Stimulated activated CD8-positive, alpha-beta memory T cell treated with anti-CD3 and anti-CD28 coated beads, Interleukin-15, amount 100 ng/mL, for 48 hours (primary cell): ENCODE measurements at places on chromosomes 3 and 15.

DNA sequence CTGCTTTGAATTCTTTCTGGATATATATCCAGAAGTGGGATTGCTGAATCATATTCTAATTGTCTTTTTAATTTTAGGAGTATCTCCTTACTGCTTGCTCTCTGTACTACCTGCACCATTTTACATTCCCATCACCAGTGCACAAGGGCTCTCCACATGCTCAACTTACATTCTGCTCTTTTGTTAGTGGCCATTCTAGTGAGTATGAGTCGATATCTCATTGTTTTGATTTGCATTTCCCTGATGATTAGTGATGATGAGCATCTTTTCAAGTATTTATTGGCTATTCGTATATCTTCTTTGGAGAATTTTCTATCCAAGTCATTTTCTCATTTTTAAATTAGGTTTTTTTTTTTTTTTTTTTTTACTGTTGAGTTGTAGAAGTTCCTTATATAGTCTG lies 29.5 kb downstream of the PFN2 start:
- no peak for DNase-seq

DNA sequence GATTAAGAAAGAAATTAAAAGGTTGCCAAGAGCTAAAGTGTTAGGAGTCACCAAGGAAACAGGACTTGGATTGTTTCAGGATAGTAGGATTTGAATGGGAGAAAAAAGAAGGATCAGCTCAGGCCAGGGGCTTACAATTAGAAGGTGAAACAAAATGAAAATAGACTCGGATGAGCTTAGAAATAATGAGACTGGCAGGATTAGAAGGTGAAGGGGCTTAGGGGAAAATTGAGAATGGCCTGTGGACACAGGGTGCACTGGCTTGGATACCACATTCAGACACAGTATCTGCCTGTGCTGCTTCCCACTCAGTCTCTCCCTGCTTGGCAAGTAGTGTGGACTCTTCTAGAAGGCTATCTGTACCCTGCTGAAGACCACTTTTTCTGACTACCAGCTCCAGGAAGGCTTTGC lies 206.1 kb upstream of the ATP10A start:
- DNase-seq, result no peak

DNA sequence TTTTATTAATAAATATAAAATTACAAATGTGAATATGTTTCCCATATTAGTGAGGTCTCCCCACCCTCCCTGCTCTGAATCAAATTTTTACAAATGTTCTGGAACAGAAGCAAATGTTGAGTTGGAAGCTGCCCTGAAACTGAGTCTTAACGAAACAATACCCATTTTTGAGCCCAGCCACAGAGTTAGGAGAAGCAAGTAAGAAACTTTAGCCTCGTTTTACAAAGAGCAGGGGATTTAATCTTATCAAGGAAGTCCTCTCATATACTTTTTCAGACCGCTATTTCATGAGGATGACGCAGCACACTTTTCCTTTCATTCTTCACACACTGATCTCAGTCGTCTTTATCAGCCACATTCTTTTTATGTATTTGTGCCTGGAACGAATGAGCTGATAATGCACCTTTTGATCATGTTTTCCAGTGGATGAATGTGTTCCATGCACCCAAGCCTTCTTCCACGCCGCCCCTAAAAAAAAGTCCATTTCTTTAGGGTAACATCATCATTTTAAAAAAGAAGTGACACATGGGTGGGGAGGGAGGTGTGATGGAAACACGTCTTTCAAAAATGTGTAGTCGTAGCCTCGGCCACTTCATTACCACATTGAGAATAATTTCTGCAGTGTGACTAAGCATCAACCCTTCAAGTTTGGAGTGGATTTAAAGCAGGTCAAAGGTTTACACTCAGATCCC lies 48.1 kb downstream of the SETMAR start:
- DNase-seq, result peak; percentile 28

- DNase-seq, result no peak
Measured at GRCh38 chr3:64919934-64920333, 232.1 kb upstream of the ADAMTS9 start.

DNA sequence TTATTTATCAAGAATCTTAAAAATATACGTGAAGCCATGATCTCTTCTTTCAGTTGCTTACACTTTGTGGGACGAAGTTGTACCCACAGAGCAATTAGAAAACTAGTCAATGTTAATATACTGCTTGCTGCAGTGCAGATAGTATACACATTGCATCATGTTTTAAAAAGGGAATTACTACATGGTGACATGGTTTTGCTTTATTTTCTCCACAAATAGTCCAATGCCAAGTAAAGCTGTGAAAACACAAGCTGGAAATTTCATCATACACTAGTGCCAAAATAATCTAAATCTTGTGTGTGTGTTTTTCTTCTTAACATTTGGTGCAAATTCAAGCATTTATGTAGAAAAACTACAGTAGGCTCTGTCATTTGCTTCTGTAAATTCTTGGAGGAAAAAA lies 233.0 kb downstream of the EPHA3 start:
- DNase-seq, result no peak

GRCh38 chr3:179967622-179968021 lies 69.1 kb downstream of the PEX5L start:
- DNase-seq, result no peak

- no peak for DNase-seq
Measured at GRCh38 chr15:99506399-99506798, 59.4 kb upstream of the MEF2A start.

DNA sequence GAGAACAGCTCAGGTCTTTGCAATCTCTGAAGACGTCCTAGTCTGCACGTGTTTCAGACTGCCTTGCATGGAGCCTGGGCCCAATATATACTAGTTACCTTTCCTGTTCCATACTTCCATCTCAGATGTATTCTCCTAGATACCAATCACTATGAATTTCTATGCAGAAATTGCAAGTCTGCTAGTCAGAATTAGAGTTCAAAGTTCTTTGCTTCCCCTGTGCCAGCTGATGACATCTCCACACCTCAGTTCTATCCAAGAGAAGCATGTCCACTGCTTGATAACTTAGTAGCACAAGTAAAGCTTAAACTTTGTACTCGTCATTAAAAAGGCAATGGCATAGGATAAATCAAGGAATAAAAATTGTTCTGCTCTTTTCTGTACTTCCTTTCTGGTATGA lies 133.6 kb upstream of the PLXND1 start:
- no peak for DNase-seq

DNA sequence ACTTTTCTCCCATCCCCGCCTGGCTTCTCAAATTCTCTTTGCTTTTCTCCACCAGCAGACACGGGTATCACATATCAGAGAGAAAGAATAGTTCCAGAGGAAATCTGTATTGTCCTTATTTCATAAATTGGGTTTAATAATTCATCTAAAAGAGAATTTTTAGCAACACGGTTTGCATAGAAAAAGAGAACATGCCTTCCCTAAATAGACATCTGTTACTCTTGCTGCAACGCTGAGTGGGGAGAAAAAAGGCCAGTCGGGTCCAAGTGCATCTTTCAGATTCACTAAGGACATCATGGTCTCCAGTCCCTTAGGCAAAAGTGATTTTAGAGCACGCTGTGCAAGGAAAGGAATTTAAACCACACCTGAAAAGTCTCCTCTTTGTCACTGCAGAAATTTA lies 201.3 kb downstream of the ABHD5 start:
- no peak for DNase-seq

DNA sequence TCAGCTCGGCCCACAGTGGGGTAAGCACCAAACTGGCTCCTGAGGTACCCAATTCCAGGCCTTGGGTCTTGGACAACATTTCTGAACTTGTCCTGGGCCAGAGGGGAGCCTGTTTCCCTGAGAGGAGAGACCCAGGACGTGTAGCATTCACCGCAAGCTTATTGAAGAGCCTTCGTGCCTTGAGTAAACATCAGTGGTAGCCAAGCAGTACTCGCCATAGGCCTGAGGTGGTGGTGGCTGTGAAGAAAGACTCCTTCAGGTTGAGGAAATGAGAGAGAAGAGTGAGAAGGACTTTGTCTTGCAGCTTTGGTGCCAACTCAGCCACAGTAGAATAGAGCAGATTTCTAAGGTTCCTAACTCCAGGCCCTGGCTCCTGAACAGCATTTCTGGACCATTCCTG lies 50.2 kb downstream of the NUDT16 start:
- no peak for DNase-seq

DNA sequence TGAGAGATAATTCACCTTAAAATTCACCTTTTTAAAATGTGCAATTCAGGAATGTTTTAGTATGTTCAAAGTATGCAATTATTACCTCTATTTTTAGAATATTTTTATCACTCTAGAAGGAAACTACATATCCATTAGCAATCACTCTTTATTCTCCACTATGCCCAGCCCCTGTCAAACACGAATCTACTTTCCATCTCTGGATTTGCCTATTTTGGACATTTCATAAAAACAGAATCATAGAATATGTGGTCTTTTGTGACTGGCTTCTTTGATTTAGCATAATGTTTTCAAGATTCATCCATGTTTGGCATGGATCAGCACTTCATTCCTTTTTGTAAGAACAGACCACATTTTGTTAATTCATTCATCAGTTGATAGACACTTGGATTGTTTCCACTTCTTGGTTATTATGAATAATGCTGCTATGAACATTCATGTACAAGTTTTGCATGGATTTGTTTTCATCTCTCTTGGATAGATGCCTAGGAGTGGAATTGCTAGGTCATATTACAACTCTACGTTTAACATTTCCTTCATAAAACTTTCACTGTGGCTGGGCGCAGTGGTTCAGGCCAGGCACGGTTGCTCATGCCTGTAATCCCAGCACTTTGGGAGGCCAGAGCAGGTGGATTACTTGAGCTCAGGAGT lies 12.7 kb downstream of the HMCES start:
- no peak for DNase-seq

DNA sequence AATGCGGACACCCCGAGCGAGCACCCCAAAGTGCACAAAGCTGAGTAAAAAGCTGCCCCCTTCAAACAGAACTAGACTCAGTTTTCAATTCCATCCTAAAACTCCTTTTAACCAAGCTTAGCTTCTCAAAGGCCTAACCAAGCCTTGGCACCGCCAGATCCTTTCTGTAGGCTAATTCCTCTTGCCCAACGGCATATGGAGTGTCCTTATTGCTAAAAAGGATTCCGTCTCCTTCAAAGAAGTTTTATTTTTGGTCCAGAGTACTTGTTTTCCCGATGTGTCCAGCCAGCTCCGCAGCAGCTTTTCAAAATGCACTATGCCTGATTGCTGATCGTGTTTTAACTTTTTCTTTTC lies 5.3 kb downstream of the BHLHE40 start:
- no peak for DNase-seq
